Panc1 (cell line): ENCODE measurements at places on chromosomes 2 and 18.

DNA sequence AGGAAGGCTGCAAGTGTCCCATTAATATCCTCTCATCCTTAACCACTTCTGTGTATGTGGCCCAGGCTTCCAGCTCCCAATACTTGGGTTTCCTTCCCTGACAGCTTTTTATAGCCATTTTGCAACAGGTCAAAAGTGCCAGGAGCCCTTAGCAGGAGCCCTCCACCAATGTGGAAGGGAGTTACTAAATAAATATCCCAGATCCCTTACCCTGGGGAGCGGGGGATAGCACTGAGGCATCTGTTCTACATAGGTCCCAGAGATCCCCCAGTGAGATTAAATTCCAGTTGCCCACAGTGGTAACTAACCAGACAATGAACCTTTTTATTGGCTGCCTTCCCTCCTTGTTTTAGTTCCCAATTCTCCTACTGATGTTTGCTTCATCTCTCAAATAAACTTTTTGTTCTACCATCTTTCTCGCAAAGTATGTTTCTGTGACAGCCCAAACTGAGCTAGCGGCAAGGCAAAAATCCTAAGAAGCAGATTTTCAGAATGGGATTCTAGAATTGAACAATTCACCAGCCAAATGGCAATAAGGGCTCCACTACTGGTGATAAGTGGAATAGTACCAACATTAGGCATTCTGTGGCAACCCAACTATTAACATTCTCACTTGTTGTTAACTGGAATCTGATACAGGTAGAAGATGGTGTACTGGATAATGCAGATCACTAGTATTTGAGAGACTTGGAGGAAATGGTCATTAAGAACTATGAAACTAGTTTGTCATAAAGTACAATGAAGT, 83.9 kb upstream of the MAPRE2 start:
- H3K36me3 ChIP-seq: no peaks in the 10 kb centered on the region
- H3K27me3 ChIP-seq: no peaks in the 10 kb centered on the region
- DNase-seq: no peak
- H3K4me3 ChIP-seq: no peak overlapping the region

GRCh38 chr2:84942964-84943421, 28.0 kb upstream of the KCMF1 start:
- H3K27me3 ChIP-seq: no peaks in the 10 kb centered on the region
- no peak overlapping the region for H3K27ac ChIP-seq
- no peaks in the 10 kb centered on the region for H3K36me3 ChIP-seq

- DNase-seq: no peak
- no peaks in the 10 kb centered on the region for H3K27me3 ChIP-seq
- 0 out of 2 replicates have a peak, but pooled peaks cover 2% of the 10 kb centered on the region for H3K4me1 ChIP-seq
- no peaks in the 10 kb centered on the region; the same call in 1 of the 2 replicates for H3K36me3 ChIP-seq
- no peak overlapping the region for H3K4me3 ChIP-seq
- no peak overlapping the region for H3K27ac ChIP-seq
Observed at GRCh38 chr2:168252976-168253375, 5.6 kb upstream of the STK39 start.

GRCh38 chr2:170742896-170743529, 27.2 kb upstream of the ERICH2 start:
- H3K27me3 ChIP-seq: no peaks in the 10 kb centered on the region
- H3K4me1 ChIP-seq: peaks cover 5% of the 10 kb centered on the region; the same call in 1 of the 2 replicates
- DNase-seq: no peak
- no peak overlapping the region for H3K27ac ChIP-seq

- no peak overlapping the region for H3K27ac ChIP-seq
- no peak for DNase-seq
- H3K36me3 ChIP-seq: no peaks in the 10 kb centered on the region
- H3K4me1 ChIP-seq: no peaks in the 10 kb centered on the region
Observed at GRCh38 chr2:217622205-217623060, 380.4 kb downstream of the TNS1 start.

GRCh38 chr2:159419403-159419802, 132.9 kb upstream of the WDSUB1 start:
- H3K4me3 ChIP-seq: no peak overlapping the region
- no peak for DNase-seq
- no peaks in the 10 kb centered on the region; the same call in 1 of the 2 replicates for H3K36me3 ChIP-seq
- H3K27me3 ChIP-seq: no peaks in the 10 kb centered on the region

DNA sequence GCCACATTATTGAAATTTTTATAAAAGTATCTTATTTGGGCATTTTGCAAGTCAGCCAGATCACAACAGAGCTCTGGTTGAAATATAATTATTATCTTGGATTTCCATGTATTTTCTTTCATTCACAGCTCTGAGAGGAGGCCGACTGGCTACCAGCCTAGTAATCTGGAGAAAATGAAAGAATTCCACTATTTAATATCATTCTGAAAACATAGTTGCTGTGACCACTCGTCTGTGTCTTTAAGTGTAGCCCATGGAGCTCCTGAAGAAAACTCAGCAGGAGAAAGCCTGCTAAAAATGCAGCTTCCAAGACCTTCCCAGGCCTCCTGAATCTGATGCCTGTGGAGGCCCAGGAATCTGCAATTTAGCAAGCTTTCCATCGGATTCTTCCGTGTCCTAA, 114.7 kb downstream of the SH3BP4 start:
- H3K27me3 ChIP-seq: no peaks in the 10 kb centered on the region
- H3K4me3 ChIP-seq: no peak overlapping the region
- DNase-seq: no peak
- 0 out of 2 replicates have a peak, but pooled peaks cover 2% of the 10 kb centered on the region for H3K4me1 ChIP-seq
- no peaks in the 10 kb centered on the region for H3K36me3 ChIP-seq

DNA sequence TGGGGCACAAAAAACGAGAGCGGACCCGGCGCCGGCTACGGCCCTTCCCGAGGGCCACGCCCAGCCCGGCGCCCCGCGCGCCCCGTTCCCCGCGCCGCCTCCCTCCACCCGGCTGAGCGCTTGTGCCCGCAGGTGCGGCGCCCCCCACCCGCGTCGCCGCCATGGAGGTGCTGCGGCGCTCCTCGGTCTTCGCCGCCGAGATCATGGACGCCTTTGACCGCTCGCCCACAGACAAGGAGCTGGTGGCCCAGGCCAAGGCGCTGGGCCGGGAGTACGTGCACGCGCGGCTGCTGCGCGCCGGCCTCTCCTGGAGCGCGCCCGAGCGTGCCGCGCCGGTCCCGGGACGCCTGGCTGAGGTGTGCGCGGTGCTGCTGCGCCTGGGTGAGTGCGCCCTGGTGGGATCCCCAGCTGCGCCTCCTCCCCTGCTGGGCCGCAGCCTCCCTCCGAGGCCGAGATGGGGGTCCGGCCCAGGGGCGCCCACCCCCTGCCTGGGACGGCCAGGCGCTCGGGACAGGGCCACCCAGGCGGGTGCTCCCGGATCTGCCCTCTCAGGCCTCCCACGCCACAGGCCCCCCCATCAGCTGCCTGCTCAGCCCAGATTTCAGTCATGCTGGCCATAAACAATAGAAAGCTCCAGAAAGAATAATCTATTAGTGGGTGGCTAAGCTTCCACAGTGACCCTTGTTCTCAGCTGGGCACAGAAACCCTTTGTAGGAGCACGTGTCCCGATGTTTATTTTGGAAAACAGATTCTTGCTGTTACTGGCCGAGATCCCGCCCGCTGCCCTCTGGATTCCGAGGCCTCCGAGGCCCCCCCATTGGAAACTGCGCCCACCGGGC, 997 bp downstream of the BOK start:
- DNase-seq: no peak
- H3K4me3 ChIP-seq: peak overlapping the region; percentile 68
- no peaks in the 10 kb centered on the region; the same call in 1 of the 2 replicates for H3K36me3 ChIP-seq
- H3K27ac ChIP-seq: peak overlapping the region; percentile 66
- H3K4me1 ChIP-seq: peaks cover 47% of the 10 kb centered on the region
